ENCODE measurements at places on chromosomes 6 and 20.

GRCh38 chr6:43335469-43335868 is 26.8 kb upstream of the CRIP3 start:
- DNase-seq: no peak

DNA sequence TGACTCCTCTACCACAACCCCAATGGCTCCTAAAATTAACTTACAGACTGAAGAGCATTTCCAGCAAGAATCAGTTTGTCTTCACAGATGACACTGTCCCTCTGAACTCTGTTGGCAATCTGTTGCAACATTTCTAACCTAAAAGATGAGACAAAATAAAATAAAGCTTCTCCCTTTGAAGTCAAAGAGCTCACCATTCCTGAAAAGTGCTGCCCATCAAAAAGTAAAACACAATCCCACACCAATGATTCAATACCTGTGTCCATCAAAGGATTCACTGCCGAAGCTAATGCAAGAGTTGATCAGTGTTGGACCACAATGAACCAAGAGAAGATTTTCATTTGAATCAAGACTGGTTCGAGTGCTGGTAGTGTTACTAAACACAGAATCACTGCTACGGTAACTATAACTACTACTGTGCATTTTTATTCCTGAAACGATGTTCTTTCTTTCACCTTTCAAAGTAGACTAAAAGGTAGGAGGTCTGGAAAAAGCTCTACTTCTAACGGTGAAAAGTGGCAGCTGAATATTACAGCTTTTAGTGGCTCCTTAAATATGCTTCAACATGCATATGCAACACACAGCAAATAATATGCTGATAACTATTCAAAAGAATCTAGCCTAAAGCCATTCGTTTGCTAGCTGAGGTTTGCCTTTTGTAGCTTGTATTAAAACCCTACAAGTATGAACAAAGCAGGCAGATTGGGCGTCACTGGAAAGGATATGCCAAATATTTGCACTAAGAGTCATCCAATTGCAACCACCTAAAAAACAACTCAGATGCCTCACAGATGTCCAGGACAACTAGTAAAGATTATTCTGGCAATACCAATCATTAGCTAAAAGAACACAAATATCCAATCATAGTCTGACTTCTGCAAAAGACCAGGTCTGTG is at the start of gene DST:
DST (minus strand) TSS at position 524 of the 896 bp plus-strand sequence.
- DNase-seq: no peak

GRCh38 chr6:1525364-1526038 is 84.2 kb upstream of the FOXC1 start:
- no peak for DNase-seq

GRCh38 chr20:6051505-6051904 is 2.4 kb downstream of the LRRN4 start:
- no peak for DNase-seq

DNA sequence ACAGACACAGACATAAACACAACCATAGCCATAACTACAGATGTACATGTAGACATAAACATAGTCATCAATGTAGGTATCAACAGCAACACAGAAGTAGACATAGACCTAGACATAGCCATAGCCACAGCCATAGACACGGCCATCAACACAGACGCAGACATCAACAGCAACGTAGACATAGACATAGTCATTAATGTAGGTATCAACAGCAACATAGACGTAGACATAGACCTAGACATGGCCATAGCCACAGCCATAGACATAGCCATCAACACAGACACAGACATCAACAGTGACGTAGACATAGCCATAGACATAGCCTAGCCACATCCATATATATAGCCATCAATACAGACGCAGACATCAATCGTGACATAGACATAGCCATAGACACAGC is 258.3 kb upstream of the FOXQ1 start:
- no peak for DNase-seq

GRCh38 chr6:158816329-158816728 is 2.8 kb downstream of the EZR start:
- DNase-seq: no peak

- no peak for DNase-seq
These were observed 243.8 kb upstream of the PMEPA1 start for GRCh38 chr20:57953638-57954037.

DNA sequence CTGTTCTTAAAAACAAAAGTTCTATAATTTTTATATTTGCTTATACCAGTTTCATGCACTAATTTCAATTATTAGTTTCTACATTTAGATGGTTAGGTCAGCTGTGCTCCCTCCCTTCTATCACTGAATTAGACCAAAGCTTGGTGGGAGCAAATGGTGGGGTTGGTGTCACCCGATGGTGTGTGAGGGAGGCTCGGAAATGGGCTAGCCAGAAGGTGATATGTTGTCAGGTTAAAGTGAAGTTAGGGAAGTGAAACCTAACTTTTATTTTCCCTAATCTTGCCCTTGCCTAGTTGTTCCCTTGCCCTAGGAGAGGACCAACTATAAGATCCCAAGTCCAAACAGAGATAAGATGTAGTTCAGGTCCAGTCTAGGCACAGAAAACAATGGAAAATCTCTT is 38.7 kb downstream of the RPS12 start:
- no peak for DNase-seq

DNA sequence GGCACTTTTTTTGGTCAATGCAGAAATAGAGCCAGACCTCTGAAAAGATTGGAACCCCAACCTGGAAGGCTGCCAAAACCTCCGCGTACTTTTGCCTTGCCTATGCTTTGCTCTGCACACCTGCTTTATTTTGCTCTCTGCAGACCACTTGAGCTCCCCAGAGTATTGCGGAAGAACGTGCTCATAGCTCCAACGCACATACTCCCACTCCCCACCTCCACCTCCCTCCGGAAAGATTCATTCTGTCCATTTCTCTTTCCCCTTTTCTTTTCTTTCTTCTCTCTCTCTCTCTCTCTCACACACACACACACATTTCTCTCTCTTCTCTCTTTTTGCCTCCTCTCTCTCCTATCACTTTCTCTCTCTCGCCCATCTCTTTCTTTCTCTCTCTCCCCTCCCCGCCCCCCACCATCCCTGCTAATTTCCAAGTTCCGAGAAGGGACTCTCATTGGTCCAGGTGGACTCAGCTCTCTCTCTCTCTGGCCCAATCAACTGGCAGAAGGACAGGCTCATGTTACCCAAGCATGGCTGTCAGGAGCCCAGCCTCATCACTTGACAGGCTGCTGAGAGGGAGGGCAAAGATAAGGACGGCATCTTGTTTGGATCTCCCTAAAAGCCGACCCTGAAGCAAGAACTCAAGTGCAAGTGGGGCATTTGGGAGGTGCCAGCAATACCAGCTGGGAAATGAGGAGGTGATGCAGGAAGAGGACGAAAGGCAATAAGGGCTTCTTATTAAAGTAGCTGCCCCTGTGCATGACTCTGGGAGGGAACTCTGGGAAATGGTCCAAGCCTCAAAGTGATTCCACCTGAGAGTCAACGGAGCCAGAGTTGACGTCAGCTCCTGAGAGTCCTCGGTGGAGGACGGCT is 246.1 kb downstream of the LY86 start:
- no peak for DNase-seq

- no peak for DNase-seq
These were observed 13.0 kb downstream of the PIM1 start for GRCh38 chr6:37182736-37183590.

DNA sequence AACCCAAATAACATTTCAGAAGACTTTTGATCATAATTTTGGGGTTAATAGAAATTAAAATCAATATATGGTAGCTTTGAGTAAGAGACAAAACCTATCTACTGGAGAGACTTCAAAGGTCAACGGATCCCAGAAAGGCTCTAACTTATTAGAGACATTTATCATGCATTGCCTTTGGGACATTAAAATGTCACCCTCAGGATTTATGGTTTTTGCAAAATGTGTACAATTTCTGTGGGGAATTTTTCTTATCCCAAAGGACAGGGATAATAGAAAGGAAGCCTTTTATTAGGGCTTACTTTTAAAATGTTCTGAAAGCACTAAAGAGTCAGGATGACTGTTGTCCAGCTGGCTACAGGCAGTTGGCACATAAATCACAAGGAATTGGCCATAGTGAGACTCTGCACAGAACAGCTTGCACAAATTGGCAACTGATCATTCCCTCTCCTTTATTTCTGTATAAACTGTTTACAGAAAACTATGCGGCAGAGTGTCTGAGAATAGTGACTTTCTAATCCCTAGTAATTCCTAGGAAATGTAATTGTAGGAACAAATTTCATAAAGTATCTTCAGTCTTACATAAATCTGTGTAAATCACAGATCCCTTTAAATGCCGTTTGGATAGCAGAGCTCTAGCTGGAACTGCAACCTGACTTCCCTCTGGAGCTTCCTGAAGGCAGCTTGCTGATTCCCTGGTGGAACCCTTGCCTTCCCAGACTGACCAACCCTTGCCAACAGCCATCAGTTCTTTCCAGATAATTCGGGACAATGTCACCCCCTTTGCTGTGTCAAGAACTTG is 201.1 kb upstream of the PREP start:
- DNase-seq: no peak

GRCh38 chr20:24533449-24533848 is 64.0 kb downstream of the SYNDIG1 start:
- DNase-seq: no peak

DNA sequence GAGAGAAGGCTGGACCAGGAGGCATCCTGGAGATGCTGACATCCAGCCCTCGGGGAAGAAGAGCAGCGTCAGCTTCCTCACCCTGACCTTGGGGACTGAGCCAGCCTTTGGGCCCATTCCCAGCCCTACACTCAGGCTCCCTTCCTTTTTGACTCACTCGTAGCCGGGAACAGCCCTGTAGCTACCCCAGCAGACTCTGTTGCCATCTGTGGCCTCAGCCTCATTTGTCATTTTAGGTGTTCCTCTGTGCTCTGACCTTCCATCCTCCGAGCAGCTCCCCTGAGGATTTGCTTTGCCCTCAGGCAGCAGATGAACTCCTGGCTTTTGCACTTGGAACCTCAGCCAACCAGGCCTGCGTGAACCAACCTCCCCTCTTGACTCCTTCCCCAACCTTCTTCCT is 67.5 kb downstream of the ELOVL2 start:
- DNase-seq: no peak

DNA sequence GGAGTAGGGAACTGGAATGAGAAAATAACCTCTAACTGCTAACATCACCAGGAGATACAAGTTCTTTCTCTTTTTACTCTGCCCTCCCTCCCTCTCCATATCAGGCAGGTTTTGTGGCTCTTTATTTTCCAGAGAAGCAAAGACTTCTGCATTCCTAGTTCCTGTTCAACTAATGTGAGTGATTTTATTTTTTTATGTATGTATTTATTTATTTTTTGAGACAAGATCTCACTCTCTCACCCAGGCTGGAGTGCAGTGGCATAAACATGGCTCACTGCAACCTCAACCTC is 6.0 kb upstream of the IER3 start:
- DNase-seq: no peak

DNA sequence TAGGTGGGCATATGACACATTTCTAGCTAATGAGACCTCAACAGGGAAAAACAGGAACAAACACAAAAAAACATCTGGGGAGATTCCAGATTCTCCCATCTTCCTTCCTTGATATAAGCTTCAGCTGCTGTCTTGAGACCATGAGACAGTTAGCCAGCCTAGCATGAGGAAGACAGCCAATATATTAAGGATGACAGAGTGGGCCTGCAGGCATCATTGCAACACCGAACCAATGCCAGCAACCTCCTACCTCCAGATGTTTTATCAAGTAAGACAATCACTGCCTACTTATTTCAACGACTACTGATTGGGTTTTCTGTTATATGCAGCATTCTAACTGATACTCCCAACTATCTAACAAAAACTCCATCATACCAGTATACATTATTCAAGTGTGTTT is 119.0 kb downstream of the ISM1 start:
- DNase-seq: no peak

GRCh38 chr20:11912013-11912658 is 5.6 kb upstream of the BTBD3 start:
- DNase-seq: no peak

DNA sequence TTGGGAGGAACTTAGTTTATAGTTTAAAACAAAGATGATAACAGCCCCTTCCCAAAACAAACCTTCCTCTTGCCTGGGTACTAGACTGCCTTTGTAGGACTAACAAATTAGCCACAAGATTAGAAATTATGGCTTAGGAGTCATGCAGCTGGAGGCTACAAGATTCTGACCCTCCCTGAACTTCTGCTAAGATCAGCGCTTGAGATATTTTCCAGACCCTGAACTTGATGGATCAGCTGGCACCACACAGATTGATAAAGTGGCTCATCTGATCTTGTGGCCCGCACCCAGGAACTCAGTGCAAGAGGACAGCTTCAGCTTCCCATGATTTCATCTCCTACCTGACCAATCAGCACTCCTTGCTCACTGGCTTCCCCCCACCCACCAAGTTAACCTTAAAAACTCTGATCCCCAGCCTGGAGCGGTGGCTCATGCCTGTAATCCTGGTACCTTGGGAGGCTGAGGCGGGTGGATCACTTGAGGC is 5.9 kb upstream of the SERINC3 start:
- no peak for DNase-seq

GRCh38 chr6:170473301-170473717 is 79.8 kb downstream of the PSMB1 start:
- DNase-seq: no peak

DNA sequence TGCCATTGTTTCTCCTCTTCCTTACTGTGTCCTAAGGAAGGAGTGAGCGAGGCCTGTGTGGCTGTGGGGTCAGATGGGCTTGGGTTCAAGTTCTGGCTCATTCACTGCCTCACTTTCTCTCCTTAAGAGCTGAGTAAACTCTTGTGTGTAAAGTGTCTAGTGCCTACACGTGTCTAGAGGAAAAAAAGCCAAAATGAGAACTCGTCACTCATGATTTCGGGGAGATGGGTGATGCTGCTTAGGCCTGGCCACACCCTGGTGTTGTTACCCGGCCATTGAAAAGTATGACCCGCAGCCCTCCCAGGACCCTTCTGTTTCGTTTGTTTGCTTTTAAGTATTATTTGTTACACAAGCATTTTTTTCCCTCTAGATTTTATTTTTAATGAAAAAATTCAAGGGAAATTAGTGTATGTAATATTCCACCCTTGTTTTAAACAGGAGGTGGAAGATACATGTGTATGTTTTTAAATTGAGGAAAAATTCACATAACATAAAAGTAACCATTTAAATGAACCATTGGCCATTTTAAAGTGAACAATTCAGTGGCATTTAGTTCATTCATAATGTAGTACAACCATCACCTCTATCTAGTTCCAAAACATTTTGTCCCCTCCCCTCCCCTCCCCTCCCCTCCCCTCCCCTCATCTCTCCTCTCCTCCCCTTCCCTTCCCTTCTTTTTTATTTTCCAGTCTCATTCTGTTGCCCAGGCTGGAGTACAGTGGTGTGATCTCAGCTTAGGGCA is 71.0 kb downstream of the CEBPB start:
- no peak for DNase-seq

DNA sequence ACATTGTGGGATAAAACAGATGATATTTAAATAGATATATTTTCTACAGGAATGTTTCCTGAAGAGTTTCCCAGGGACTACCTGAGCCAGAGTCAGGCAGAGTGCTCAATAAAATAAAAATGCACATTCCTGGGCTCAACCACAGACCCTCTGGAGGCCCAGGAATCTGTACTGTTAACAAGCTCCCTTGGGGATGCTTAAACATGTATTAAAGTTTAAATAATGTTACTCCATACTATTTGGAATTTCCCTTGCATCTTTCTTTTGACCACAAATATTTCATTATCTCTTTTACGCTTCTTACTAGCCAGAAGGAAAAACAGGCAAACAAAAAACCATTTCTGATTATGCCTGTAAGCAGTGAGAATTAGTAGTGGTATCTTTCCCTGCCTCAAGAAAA is 42.3 kb downstream of the GPR63 start:
- DNase-seq: no peak

GRCh38 chr6:75266716-75267291 is 17.8 kb downstream of the TMEM30A start:
- DNase-seq: no peak
